ENCODE measurements at places on chromosomes 3 and 15.

DNA sequence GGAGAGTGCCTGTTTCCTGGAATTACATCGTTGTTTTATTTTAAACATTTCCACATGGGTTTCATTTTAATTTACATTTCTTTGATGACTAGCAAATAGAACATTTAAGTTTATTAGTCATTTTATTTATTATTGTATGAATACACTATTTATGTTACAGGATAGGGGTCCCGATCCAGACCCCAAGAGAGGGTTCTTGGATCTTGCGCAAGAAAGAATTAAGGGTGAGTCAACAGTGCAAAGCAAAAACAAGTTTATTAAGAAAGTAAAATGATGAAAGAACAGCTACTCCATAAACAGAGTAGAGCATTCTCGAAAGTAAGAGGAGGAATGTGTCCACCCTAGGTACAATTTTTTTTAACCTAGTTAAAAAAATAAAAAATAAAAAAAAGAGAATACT lies 539.5 kb downstream of the NAALADL2 start:
- no peak for DNase-seq

DNA sequence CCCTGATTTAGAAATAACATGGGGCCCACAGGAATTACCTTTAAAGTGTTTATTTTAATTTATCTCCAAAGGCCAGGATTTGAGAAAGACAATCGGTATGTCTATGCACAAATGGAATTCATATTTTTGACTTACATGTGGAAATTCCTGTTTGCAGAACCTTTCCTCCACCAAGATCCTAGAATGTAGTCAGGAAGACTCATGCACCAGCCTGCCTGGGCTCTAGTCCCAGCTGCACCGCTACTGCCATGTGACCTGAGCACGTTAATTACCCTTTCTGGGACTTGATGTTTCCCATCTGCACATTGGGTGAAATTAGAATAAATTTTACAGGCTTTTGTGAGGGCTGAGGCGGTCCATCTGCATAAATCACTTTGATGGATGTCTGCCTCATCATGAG lies 194.2 kb downstream of the ATP10A start:
- no peak for DNase-seq

- no peak for DNase-seq
Measured at GRCh38 chr3:71185733-71186455, 397.6 kb downstream of the FOXP1 start.

- no peak for DNase-seq
Measured at GRCh38 chr15:74194572-74195559, 7.7 kb downstream of the STRA6 start.

DNA sequence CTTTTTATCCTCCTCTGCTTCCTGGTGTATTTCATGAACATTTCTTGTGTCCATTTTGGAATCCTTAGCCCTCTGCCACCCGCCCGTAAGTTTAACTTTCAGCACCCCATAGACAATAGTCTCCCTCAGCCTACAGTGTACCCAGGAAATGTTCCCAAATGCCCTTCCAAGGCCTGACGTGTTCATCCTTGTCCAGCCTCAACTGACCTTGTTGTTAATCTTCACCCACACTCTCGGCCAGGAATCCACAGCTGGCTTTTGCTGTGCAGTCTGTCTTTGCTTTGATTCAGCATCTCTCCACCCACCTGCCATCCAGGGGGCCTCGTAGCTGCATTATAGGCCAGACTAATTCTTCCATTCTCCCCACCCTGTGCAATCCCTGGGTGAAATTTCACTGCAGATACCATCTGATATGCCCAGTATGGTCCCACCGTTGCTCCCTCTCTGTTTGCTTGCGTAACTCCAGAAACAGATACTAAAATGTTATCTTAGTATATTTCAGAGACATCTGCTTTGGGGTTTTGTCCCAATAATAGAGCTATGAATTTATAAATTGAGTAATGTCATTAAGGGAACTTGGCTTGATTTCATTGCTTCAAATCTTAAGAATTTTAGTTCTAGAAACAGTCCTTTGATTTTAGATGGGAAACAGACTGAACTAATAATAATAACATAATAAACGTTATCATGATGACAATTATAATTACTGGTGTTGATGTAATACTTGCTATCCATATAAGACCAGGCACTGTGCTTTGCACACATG lies 16.6 kb downstream of the GUCA1C start:
- no peak for DNase-seq

DNA sequence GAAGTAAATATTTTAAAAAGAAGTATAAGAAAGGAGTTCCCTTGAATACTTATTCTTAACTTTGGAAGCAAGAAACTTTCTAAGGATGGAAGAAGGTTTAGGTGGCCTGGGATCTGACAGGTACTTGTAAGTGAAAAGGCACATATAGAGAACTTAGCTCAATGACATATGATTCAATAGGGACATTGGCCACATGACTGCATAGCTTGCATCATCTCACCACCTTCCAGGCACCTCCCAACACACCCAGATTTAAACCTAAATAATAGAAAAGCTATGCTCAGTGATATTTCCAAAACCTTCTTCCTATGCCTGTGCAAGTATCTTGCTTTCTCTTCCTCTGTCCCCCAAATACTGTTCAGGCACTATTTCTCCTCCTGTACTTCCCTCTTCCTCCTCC lies 4.7 kb upstream of the P2RY1 start:
- DNase-seq = no peak

DNA sequence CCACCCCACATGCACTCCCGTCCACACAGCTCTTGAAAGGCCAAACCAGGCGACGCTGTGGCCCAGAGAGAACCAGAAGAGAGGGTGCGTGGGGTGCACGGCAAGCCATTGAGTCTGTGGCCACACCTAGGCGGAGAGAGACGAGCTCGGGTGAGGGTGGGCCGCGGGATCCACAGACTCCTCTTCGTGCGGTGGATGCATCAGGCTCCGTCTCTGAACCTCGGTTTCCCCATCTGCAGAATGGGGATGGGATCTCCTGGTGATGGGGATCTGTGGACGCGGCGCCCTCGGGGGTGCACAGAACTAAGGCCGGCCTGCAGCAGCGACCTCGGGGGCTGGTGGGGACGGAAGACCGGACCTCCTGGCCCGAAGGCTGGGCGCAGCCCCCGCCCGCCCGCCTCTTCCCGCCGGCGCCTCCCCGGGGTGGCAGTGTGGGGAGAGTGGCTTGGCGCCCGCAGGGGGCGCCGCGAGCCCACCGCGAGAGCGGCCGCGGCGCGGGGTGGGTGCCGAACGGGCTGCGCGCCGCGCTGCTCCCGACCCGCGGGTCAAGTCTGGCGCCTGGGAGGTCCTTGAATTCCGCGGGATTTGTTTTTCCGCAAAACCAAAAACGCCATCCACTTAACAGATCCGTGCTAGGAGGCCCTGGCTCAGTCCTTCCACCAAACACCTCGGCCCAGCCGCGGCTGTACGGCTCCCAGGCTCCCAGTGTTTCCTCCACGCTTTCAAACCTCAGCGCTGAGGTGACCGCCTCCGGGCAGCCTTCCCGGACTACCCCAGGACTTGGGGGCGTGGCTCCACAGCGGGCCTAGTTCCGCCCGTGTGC lies 13.2 kb upstream of the ADPGK start:
- DNase-seq = peak; percentile 50

DNA sequence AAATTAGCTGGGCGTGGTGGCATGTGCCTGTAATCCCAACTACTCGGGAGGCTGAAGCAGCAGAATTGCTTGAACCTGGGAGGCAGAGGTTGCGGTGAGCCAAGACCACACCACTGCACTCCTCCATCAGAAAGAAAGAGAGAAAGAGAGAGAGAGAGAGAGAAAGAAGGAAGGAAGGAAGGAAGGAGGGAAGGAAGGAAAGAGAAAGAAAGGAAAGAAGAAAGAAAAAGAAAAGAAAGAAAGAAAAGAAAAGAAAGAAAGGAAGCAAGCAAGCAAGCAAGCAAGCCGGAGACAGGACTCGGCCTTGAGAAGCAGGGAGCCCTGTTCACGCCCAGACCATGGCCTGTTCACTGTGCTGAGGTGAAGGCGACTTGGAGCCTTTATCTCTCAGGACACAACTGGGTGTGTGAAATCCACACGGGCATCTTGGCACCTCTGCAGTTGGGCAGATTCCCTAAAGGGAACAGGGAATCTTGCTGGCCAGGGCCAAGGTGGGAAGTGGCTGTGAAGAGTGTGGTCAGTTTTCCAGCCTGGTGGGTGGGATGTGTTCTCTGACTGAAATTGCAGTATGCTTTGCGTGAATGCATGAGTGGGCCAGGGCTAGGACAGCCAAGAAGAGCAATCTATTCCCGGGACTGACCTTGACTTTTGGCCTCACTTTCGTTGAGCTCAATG lies 90.3 kb downstream of the CORO2B start:
- DNase-seq = no peak

DNA sequence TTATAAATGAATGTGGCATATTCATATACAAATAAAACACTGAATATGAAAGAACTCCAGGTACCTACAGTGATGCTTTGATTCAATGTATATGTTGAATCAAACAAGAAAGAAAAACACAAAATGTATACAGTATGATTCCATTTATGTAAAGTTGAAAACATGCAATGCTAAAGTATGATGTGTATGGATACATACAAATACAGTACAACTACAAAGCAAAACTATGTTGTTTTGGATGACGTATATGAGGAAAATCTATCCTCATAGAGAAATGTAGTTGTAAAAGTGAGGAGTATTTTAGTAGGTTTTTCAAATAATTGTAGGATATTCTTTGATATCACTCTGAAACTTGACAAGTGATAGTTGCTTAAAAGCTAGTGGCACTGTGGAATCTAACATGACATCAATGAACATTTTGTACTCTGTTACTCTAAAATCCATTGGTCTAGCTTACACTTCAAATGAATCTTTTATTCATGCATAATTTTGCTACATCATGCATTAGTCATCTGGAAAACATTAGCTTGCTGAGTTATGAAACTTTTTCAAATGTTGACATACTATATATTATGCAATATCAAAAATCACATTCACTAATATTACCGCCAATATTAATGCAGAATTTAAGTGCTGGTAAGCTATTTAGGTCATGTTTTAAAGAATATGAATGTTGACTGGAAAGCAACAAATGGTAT lies 278.1 kb upstream of the CHRNA7 start:
- no peak for DNase-seq

GRCh38 chr15:74207652-74208440 lies 5.3 kb upstream of the STRA6 start:
- DNase-seq = no peak

DNA sequence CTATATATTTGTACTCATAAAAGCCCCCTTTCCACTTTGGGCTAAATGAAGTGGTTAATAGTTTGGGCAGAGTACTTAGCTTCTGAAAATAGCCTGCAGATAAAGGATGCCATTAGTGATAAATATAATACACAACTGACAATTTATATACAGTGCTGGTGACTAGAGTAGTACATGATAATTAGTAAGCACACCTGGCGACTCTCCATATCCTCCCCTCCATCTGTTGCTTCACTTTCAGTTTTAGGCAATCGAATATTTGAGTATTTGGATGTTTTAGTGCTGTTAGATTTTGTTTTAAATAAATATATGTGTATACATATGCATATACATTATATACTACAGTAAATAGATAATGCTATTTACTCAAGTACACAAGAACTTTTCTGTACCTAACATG lies 35.9 kb upstream of the CHMP2B start:
- DNase-seq = no peak

DNA sequence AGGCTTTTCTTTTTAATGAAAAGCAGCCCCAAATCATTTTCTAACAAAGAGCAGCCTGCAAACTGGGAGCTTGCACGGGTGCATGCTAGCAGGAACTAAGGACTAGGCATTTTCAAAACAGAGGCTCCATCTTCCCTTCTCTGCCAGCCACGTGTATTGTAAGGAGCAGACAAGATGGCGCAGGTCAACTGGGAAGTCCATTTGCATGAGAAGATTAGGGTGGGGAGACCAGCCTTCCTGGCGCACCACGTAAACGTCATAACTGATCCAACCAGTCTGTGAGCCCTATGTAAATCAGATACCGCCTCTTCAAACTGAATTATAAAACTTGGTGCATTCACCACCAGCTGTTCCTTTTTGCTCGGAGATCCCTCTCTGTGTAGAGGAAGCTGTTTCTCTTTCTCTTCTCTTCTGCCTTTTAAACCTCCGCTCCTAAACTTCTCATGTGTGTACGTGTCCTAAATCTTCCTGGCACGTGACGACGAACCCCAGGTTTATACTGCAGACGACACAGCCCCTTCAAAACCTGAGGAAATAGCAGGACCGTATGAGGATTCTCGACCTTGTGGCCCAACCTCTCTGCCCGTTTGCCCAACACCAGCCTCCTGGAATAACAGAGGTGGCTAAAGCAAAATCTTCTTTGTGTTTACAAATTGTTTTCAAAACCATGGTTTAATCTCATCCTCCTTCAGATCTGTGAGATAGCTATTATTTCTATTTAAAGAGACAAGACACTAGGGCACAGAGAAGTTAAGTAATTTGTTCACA lies 26.4 kb upstream of the SLC30A4 start:
- DNase-seq = no peak

- no peak for DNase-seq
Measured at GRCh38 chr3:66195347-66195783, 25.4 kb upstream of the SLC25A26 start.

DNA sequence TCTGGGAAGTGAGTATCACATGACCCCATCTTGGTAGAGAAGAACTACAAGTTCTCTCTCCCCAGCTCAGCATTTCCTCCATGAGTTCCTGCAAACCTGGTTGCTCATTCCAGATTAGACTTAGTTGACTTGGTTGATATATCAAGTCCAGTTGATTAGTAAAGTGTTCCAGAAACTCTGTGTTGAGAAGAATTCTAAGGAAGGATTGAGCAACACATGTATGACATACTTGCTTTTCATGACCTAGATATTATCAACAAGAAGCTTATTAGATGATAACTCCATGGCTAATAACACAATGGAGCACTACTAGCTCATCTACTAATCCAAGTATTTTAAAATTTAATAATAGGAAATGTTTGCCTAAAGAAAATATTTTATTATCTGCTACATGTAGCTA lies 6.4 kb upstream of the EID1 start:
- no peak for DNase-seq

- DNase-seq = no peak
Measured at GRCh38 chr15:52518487-52519371, 10.0 kb downstream of the MYO5A start.

DNA sequence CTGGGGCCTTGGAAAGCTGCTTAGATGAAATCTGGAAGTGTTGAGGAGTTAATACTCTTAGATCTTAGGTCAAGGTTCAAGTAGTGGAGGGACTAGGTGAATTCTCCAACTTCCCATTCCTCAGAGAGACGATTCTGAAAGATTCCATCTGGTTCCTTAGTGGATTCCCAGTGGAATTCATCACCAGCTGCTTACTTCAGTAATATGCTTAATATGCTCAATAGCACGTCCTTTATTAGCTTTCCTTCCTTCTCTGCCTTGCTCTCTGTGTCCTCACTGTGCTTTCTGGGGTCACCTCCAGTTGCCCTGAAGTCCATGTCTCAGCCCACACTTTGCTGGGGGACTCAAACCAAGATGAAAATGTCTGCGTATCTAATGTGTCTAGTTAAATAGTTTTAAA lies 31.0 kb downstream of the CEP63 start:
- no peak for DNase-seq

- DNase-seq = no peak
Measured at GRCh38 chr3:87780811-87781210, 278.0 kb downstream of the CGGBP1 start.
